ENCODE measurements at places on chromosomes 4 and X.

- DNase-seq = no peak
These were observed 291.8 kb downstream of the IDS start for GRCh38 chrX:149213264-149213663.

GRCh38 chr4:152935143-152935542, 980 bp upstream of the FHDC1 start:
- peak; percentile 23 for DNase-seq

- DNase-seq = no peak
These were observed 19.9 kb downstream of the ANK2 start for GRCh38 chr4:113069212-113069892.

DNA sequence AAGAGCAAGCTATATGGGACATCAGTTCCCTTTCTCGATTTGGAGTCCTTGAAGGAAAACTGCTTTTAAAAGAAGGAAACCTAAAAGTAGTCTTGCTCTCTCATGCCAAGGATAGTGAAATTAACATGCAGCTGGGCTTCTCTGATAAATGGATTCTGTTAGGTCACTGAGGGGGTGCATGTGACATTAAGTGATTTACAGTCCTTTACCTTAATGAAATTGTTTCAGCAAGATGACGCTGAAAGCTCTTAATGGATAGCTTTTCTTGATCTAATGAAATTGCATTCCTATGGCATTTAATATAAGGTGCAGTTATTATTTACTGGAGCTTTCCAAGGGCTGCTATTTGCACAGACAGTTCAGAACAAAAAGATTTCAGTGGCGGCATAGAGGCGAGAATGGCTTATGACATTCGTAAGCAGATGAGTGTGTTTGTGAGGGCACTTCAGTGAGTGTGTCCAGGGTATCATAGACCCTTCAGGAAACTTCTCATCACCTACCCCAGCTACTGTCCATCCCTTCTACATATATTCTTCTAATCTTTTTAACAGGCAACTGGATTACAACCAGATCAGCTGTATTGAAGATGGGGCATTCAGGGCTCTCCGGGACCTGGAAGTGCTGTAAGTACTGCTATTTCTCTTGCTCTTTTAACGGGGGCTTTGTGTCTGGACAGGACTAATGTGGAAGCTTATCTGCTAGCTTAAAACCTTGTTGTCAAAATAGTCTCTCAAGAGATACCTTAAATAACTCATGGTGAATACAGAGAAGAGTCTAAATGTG, 219.9 kb upstream of the PACRGL start:
- no peak for DNase-seq

DNA sequence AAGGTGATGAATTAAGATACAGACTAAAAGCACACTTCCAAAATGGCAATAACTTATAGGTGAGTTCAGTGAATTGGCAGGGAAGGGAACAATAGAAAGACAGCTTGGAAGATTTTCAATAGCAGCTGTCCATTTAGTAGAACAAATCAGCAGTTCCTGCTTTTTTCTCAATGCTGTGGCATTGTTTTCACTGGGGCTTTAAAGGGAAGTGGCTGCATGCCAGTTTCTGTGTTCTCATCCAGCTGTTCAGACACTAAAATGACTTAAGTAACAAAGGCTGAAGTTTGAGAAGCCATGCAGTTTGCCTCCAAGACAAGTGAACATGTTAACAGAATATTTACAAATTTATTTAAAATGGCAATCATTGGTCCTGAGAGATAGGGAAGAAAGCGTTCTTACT, 291.9 kb downstream of the FAM47A start:
- no peak for DNase-seq

GRCh38 chr4:169080981-169081380, 70.9 kb upstream of the CBR4 start:
- DNase-seq = no peak

- DNase-seq = no peak
These were observed 893 bp upstream of the SOD3 start for GRCh38 chr4:24794480-24794879.

GRCh38 chr4:139736274-139736660, 70.6 kb downstream of the MGST2 start:
- DNase-seq = no peak

GRCh38 chr4:121370729-121371325, 10.0 kb downstream of the QRFPR start:
- no peak for DNase-seq

DNA sequence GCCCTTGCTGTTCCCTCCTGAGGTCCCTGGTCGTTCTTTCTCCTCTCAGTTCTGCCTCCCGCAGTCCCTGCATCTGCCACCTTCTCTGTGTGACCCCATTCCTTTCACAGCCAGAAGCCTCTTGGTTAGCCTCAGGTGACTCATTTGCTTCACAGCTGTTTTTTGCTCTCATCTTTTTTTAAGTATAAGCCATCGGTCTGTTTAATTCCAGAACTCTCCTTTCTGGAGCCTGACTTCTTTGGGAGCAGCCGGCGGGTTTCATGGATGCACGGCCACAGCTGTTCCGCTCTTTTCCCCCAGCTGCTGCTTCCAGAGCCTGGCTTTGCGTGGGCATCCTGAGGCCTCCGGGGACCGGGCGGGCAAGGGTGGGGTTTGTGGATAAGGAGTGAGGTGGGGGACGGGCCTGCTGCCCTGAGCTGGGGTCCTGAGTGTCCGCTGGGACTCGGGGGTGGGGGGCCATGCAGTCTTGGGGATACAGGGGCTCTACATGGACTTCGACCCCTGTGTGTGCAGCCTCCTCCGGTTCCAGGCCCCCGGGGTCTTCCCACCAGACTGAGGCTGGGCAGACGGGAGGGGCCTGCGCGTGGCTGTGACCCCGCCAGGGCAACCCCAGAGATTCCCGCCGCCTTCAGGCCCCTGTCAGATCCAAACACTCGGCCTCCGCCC, 46.7 kb downstream of the PCGF3 start:
- DNase-seq = no peak

DNA sequence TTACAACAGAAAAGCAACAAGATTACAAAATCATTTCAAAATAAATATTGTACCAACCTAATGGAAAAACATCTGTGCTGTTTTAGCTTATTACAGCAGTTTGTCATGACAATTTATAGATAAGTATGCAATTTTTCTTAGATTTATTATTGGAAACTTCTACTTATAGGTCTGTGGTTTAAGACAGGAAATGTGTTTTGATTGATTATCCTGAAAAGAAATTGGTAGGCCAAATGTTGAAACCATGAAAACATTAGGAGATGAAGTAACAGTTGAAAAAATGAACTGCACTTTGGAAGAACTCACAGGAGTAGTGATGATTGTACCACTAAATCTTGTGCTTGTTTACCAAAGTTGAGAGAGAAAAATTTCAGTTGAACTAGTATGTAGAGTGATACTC, 162.2 kb upstream of the GIMD1 start:
- DNase-seq = no peak

- DNase-seq = no peak
These were observed 14.8 kb downstream of the LAMTOR3 start for GRCh38 chr4:99879458-99879857.

DNA sequence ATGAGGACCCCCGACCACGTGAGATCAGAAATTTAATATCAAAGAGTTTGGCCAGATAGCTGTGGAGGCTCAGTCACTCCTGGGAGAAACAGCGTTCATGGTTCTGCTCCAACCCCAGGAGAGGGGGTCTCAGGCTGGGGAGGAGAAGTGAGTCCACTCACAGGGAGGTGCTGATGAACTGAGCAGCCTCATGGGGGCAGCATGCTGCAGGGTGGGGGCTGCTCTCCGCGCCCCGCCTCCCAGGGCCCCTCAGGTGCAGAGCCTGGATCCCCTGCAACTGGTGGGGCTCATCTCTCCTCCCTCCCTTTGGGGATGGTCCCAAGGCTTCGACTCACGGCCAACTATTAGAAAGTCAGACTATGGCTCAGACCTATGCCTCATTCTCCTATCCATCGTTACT, 26.6 kb upstream of the C4orf50 start:
- DNase-seq = no peak

GRCh38 chrX:113384628-113385027, 544.0 kb upstream of the AMOT start:
- no peak for DNase-seq

DNA sequence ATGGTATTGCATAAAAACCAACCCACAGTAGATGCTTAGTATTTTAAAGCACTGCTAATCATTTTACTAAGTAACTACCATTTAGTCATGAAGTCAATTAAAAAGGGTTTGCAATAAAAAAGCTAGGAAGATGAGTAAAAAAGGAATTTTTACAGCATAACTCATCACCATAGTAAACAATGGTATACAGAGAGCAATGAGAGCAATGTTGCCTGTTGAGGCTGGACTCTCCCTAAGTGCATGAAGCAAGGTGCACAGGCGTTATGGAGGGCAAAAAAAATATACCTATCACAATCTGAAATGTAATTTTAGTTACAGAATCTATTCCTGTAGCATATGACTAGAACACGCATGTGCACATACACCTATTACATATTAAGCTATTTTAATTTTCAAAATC, 129.6 kb upstream of the BMP3 start:
- DNase-seq = no peak

DNA sequence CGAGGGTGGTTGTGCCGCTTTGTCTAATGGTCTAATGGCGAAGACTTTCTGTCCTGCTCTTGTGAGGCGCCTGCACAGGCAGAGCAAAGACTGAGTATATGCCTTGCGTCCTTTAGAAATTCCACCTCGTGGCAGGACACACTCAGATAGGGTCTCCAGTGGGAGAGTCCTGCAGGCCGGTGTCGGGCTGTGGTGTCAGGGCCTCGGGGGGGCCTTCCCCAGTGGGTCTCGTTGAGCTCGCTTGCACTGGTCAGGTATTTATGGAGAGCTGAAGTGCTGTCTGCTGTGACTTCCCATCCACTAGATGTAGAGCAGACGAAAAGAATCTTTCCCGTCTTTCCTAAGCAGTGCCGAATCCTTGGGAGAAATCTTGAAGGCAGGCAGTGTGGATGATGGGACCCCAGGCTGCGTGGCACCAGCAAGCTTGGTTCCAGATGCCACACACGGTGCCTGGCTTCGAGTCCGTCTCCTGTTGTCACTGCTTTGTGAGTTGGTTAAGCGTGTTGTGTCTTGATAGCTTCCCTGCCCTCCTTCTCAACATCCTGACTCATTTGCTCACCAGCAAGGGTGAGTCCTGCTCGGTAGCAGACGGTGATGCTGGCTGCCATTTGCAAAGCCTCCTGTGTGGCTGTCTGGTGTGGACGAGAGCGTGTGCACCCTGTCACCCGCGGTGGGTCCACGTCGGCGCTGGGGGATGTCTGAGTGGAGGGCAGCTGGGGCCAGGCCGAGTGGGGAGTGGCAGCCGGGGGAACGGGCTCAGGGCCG, 20.5 kb downstream of the MAEA start:
- DNase-seq = no peak

DNA sequence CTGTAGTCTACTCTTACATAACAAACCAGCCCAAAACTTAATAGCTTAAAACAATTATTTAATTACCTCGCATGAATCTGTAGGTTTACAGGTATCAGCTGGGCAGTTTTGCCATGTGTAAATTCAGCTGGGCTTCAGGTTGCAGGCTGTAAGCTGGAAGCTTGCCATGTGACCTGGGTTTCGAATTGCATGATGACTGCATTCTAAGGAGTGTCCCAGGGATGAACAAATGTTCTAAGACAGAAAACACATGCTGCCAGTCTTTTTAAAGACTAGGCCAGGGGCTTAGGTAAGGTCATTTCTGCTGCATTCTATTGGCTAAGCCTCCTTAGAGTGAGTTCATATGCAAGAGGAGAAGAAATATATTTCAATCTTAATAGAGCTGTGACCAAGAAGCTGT, 44.8 kb downstream of the GRIA2 start:
- DNase-seq = no peak

DNA sequence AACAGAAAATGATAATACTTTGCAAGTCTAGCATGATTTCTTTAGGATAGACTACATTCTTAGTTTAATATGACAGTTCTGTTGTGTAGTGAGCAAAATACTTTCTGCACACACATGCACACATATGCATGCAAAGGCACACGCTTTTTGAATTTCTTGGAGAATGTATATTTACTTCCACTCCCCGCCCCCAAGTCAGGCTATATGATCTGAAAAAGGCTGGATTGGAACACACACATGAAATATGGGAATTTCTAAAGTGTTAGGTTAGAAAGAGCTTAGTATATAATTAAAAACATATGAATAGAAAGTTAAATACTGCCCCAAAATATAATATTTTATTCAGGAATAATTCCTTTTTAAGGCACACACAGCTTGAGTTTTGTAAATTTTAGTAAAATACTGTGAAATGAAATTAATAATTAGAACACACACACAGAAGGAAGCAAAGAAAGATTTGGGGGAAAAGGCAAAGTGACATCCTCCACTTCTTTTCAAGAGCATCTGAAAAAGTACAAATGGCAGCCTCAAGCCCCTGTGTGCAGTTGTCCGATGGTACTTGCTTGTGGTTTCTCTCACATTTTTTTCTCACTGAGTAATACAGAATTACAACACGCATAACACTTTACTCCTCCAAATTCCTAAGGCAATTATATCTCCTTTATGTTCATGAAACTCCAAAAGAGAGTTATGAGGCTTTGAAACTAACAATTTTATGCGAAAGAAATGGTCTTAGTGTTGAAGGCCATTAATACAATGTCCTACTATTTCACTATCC, 228.9 kb upstream of the ETNPPL start:
- no peak for DNase-seq

- DNase-seq = no peak
These were observed 80.3 kb upstream of the LSM6 start for GRCh38 chr4:146095091-146095690.

- no peak for DNase-seq
These were observed 109.1 kb upstream of the MED14 start for GRCh38 chrX:40844471-40844870.

Measured in NCI-H526 treated with DMSO at 0.1 percent for 48 hours (cell line).